ENCODE measurements at places on chromosomes 2 and 18.

DNA sequence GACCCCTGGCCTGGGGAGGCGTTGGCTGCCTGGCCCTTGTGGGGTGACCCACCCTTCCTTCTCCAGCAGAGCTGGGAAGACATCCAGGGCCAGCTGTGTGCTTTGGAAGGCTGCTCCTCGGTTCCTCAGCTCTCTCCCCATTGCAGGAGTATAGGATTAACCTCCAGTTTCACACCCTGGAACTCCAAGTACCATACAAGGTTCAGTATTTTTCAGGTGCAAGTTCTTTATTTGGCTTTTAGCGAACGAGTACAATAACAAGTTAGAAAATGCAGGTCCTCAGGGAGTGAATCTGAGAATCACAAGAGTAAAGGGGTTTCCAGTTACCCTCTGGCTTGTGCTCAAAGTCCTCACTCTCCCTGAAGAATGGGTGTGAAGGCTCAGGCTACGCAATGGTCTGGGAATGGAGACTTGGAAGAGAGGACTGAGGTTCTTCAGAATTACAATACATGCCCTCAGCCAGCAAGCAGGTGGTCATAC lies 101.2 kb downstream of the APOB start:
- DNase-seq, result peak; percentile 58

DNA sequence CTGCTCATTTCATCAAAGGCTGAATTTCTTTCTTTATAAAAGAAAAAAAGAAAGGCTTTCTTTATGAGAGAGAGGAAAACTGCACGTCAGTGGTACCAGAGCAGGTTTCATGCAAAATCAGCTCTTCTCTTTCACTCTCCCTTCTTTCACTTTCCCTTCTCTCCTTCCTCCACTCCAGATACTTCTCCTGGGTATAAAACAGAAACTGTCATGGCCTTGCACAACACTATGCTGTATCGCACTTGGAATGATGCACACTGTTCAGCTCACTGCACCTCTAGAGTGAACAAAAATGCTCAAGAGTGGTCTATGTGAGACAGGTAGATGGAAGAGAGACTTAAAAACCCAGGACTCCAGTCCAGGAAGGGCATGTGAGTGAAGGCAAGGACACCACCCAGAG lies 73.8 kb downstream of the KLF7 start:
- DNase-seq, result no peak

GRCh38 chr2:209471037-209471436 lies 47.2 kb downstream of the MAP2 start:
- DNase-seq, result no peak

DNA sequence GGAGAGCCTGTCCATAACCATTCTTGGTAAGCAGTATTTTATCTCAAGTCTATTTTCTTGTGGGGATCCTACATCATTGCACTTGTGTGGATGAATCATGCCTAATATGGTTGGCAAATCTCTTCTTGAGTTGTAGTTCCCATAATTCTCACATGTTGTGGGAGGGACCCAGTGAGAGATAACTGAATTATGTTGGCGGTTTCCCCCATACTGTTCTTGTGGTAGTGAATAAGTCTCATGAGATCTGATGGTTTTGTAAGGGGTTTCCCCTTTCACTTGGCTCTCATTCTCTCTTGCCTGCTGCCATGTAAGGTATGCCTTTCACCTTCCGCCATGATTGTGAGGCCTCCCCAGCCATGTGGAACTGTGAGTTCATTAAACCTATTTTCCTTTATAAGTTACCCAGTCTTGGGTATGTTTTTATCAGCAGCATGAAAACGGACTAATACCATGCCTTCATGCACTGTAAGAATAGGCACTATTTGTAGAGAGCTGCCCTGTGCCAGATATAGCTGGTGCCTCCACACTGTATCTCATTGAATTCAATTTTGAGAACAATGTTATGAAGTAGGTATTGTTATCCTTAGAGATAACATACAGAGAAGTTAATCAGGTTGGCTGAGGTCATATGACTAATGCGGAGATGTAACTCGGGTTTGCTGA lies 148.3 kb downstream of the PLCL1 start:
- DNase-seq, result no peak

DNA sequence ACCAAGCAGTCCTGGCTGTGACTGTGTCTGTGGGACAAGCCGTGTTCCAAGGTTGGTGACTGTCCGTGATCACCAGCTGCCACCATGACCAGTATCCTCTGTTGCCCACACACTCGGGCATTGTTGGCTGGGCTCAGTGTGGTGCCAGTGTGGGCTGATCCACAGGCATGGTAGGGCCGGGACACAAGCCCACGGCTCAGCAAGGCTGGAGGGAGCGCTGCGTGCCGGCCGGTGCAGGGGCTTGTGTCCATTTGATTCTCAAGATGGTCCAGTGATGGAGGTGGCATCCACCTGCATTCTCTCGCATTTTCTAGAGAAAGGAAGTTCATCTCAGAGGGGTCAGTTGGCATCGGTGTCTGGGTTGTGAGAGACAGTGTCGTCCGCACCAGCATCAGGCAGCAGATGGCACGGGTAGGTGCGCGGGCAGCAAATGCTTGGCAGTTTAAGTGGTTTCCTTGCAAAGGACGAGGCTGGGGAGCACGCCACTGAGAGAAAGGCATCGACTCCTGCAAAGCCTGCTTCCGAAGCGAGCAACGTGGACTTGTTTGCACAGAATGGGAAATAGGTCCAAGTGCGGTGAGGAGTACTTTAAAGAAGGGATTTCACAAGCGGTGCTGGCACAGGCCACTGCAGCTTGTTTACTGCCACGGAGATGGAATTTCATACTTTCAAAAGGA lies 20.9 kb downstream of the TWIST2 start:
- no peak for DNase-seq

GRCh38 chr2:102737431-102737830 lies 24.4 kb upstream of the TMEM182 start:
- DNase-seq, result no peak

- no peak for DNase-seq
Measured at GRCh38 chr2:222722327-222722946, 51.0 kb downstream of the MOGAT1 start.

DNA sequence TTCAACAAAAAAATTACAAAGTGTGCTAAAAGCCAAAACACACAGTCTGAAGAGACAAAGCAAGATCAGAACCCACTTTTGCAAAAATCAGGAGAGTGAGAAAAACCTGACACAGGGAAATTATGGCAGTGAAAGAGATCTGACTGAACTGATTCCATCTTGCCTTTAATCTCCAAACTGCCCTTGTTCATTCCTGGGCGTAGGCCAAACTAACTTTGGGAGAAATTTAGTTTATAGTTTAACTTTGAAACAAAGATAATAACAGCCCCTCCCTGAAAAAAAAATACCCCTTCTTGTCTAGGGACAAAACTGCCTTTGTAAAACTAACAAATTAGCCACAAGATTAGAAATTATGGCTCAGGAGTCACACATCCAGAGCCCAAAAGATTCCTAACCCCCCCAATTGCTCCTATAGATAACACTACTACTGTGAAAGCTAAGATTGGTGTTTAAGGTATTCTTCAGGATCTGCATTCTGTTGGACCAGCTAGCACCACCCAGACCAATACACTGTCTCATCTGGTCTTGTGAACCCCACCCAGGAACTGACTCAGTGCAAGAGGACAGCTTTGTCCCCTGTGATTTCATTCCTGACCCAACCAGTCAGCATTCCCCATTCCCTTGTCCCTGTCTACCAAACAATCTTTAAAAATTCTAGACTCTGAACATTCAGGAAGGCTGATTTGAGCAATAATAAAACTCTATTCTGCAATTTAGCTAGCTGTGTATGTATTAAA lies 226.1 kb upstream of the SH3BP4 start:
- DNase-seq, result no peak

DNA sequence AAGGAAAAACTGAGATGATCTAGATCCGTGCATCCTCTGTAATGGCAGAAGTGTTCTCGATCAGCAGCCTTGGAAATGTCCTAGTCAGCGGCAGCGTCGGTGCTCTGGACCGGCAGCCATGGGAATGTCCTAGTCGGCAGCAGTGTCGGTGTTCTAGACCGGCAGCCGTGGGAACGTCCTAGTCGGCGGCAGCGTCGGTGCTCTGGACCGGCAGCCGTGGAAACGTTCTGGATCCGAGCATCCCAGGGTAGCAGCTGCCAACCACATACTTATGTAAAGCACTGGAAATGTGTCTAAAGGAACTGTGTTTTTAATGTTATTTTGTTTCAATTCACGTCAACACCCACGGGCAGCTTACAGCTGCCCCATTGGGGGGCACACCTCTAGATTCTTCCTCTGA lies 58.7 kb downstream of the GBX2 start:
- DNase-seq, result no peak

DNA sequence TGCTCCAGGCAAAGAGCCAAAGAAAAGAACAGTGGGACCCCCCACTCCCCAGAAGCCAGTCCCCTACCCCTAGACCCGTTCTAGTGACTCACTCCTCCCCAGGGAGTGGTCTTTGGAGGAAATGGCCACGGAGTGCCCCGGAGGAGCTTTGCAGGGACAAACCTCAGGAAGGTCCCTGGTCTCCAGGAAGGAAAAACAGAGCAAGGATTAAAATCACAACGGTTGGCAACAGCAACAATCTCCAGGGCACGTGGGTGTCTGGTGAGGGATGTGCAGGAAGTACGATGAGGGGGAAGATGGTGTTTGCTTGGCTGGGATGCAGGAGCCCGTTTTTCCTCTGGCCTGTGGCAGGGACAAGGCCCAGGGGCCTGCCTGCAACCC lies 135.0 kb downstream of the SMAD2 start:
- DNase-seq, result peak; percentile 70

- DNase-seq, result peak; percentile 54
Measured at GRCh38 chr2:106011380-106011779, 182.7 kb downstream of the UXS1 start.

DNA sequence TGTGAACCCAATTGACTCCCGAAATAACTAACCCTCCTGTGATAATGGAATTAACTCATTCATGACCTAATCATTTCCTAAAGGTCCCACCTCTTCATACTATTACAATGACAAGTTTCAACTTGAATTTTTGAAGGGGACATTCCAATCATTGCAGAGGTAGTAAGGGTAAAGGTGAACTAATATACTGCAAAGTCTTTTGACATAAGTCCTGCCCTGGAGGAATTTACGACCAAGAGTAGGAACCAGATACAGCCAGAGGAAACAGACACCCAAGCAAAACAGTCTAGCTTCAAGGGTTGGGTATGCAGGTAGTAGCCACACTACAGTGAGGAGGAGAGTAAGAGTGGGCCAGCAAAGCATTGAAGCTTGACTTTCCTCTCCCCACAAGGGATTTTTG lies 1.2 kb upstream of the SRBD1 start:
- DNase-seq, result no peak

DNA sequence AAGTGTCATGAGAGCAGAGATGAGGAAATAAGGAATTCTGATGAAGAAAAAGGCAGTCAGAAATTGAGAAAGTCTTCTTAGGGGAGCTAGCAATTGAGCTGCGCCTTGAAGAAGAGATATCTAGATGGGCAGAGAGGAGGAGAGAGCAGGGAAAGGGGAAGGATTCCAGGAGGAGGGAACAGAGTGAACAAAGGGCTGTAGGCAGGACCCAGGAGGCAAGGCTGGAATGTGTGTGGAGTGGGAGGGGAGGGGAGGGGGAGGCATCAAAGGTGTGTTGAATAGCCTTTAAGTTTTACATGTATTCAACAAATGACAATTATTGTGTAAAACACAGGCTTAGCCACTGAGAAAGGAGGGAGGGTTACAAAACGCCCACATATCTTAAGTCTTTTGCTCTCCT lies 164.5 kb downstream of the TDRD15 start:
- DNase-seq, result no peak

GRCh38 chr2:234808907-234809306 lies 142.9 kb upstream of the SH3BP4 start:
- no peak for DNase-seq

DNA sequence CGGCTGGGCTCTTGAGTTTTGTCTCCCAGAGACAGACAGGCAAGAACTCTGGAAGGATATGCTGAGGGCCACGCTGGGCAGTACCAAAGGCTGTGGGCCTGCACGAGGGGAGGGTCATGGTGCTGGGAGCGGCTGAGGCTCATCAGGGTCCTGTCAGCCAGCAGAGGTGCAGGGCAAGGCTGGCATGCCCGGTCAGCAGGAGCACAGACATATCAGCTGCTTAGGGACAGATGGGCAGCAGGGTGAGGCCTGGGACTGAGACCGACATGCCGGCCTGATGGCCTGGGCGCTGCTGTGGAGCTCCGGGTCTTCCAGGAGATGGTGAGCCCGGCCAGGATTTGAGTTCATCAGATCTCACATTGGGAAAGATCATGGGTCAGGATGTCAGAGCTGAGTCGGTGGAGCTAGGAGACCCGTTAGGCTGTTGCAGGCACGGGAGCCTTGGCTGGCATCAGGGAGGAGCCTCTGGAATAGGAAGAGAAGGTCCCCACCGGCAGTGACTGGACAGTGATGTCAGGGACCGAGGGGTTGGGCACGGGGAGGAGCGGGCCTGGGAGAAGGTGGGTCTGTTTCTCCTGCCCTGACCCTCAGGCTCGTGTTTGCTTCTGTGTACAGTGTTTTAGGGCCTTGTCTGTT lies 18.8 kb downstream of the CNDP2 start:
- peak; percentile 13 for DNase-seq

- DNase-seq, result no peak
Measured at GRCh38 chr2:65053199-65053598, 3.0 kb upstream of the CEP68 start.

DNA sequence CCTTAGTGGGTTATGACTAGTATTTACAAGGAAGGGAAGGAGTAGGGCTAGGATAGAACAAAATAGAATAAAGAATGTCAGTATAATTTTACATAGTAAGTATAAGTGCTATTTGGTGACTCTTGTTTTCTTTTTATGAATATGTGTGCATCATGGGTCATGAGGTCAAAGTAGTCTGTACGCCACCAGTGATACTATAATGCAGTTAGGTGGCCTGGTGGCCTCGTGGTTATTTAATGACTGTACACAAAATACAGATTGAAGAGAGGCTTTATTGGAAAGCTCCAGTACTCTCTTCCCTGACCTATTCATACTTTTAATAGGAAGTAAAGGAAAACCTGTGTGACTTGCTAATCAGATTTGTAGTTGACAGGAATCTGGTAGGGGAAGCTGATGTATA lies 27.3 kb downstream of the CAB39 start:
- no peak for DNase-seq

DNA sequence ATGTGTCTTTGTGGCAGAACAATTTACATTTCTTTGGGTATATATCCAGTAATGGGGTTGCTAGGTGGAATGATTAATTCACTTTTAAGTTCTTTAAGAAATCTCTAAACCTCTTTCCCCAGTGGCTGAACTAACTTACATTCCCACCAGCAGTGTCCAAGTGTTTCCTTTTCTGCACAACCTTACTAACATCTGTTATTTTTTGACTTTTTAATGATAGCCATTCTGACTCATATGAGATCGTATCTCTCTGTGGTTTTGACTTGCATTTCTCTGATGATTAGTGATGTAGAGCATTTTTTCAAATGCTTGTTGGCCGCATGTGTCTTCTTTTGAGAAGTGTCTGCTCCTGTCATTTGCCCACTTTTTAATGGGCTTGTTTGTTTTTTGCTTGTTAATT lies 43.1 kb upstream of the PTH2R start:
- no peak for DNase-seq

- no peak for DNase-seq
Measured at GRCh38 chr2:165839610-165840009, 45.6 kb upstream of the GALNT3 start.

- DNase-seq, result no peak
Measured at GRCh38 chr18:3704556-3705344, 254.8 kb downstream of the TGIF1 start.

- no peak for DNase-seq
Measured at GRCh38 chr18:21629089-21629832, 17.1 kb downstream of the SNRPD1 start.

GRCh38 chr2:105428387-105429018 lies 29.7 kb upstream of the FHL2 start:
- DNase-seq, result no peak

- peak; percentile 93 for DNase-seq
Measured at GRCh38 chr2:219289537-219290361, 10.6 kb downstream of the DNAJB2 start.

Data from femur (tissue), 1 donor.